ENCODE measurements at places on chromosomes 1 and 21.

- DNase-seq, result no peak
Measured at GRCh38 chr1:64203420-64203819, at the start of gene UBE2U. TSS of gene UBE2U (plus strand) at chr1:64203623. CDS start at chr1:64204051, 428 bp downstream.

GRCh38 chr1:46131712-46132528 lies 509 bp downstream of the PIK3R3 start:
- peak; percentile 7 for DNase-seq

GRCh38 chr1:54028306-54029251 lies 10.6 kb upstream of the LDLRAD1 start:
- DNase-seq, result no peak

DNA sequence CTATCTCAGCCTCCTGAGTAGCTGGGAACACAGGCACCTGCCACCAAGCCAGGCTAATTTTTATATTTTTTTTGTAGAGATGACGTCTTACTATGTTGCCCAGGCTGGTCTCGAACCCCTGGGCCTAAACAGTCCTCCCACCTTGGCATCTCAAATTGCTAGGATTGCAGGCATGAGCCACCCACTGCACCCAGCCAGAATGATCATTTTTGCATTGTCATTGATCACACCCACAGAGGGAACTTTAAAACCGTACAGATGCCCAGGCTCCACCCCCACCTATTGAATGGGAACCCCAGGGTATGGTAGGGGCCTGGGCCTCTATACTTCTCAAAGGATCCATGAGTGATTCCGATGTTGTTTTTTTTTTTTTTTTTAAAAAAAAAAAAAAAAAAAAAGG lies 36.7 kb downstream of the ETNK2 start:
- no peak for DNase-seq

DNA sequence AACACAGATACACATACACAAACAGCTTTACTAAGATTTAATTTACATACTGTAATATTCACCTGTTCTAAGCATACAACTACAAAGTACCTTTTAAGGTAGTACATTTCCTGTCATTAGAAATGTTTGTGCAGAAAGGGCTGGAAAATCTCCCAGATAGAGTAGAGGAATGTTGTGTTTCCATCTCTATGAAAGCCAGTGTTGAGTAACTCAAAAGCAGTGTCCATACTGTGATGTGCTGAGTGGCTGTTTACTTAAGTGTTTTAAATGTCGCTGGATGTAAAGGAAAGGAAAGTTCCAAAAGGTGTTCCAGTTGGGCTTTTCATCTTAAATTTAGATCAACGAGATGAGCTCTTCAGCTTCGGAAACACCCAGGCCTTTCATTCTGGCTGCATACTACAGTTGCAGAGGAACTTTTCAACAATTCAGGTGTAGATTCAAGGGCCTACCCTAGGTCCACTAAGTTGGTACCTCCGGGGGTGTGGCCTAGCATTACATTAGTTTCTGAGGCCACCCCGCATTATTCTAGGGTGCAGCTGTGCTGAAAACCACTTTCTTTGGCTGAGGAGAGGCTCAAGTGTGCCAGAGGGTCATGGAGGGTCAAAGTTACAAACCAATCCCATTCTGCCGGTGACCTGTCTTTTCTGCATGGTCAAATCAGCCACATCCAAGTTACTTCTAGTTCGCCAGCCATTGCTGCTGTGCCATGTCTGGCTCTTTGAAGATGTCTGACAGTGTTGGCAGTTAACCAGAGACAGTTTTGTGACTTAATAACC lies 78.1 kb downstream of the LRRC8D start:
- no peak for DNase-seq

DNA sequence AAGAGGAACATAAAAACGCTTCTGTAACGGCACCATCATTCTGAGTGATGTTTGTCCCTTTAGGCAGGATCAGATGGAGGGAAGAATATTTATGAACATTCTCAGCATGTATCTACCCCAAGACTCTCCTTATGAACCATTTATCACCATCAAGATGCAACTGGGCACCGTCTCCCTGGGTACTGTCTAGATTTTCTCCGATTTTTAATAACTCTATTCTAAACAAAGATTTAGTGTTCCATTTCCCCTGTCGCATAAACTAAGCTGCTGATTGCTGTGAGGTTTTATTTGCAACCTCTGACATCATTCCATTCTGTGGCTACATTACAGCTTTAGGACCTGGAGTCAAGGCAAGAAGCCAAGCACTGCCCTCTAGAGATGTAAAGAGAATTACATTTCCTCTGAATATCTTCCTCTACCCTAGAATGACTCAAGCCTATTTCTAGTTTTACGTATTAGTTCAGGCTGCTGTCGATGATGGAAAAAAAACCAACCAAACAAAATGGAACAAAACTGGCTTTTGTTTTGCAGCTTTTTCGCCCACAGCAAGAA lies 130.1 kb upstream of the MAP1LC3C start:
- DNase-seq, result no peak

DNA sequence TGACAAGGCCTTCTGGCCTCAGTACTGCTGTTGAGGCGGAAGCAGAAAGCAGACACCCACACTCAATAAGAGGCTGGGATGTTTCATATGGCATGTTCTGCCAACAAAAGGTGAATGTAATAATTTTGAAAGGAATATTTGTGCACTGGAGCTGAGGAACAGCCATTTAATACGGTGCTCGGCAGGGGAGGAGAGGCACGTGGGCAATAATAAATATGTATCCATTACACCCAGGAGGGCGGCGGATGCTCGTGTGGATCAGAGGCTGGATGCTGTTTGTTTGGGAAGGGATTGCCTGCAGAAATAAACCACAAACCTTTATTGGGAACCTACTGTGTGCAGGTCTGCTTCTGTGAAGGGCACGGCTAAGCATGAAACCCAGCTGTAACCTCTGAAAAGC lies 92.0 kb downstream of the VWA5B1 start:
- DNase-seq, result no peak

GRCh38 chr1:107138166-107138565 lies 2.7 kb upstream of the NTNG1 start:
- DNase-seq, result no peak

- DNase-seq, result no peak
Measured at GRCh38 chr1:194004146-194004545, 817.7 kb upstream of the B3GALT2 start.

DNA sequence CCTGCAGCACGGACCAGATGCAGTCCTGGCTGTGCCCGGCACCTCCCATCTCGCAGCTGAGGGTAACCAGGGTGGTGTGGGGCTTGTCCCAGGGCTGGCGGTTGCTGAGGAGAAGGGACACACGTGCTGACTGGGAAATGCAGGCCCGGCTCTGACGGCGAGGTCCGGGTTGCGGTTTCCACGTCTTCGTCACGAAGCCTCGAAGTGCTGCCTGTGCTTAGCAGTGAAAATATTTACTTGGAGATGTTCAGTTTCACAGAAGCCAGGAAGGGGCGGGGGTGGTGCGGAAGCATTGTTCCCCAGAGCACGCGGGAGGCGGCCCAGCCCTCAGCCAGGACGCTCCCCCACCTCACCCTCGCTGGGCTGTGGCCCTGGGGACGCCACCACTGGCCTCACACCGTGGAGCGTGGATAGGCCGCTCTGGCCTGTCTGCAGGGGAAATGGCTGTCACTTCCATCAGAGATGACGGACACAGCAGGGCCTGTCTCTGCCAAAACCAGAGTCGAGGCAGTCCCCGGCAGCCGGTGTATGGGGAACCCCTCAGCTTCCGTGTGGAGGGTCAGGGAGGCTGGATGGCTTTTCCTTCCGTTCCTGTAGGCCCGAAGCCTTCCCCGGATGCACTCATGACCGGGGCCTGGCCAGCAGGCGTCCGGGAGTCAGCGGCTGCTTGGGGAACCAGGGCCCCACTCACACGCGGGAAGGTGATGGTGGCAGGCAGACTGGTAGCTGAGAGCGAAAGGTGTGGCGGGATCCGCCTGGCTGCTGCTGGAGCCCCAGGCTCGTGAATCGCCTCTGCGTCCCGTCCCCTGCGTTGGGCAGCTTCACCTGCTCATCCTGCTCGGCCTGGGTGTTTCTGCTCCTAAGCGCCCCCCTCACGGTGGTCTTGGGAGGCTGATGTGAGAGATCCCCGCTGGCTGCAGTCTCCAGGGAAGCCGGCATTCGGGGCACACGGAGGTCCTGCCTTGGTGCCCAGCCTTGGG lies 14.7 kb upstream of the POFUT2 start:
- DNase-seq, result peak; percentile 65

- DNase-seq, result no peak
Measured at GRCh38 chr1:36562181-36562685, 79.5 kb upstream of the CSF3R start.

DNA sequence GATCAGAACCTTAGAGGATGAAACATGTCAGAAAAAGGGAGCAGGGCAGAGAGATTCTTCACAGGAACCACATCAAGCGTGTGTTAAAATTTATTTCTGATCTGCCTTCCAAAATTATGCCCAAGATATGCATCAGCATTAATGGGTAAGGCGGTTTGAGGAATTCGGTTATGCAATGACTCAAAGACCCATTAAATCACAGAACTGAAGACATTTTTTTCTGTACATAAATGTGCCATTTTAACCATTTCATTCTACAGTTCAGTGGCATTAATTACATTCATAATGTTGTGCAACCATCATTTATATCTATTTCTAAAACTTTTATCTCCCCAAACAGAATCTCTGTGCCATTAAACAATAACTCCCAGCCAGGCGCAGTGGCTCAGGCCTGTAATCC lies 43.4 kb downstream of the CNST start:
- DNase-seq, result no peak

DNA sequence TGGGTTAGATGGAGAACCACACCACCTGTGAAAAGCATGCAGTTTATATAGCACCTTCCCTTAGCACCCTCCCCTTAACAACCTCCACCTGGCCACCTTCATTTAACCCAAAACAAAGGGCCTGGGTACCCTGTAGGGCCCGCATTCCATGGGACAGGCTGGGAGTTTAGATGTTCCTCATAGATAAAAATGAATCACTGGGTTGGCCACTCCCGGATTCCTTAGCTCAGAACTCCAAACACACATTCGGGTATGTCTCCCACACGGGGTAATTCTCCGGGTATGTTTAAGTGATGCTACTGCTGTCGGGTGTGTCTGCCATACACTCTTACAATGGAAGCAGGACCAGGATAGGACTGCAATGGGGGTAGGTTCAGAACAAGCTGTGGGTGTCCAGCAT lies 43.9 kb upstream of the FOXO6 start:
- DNase-seq, result no peak
